ENCODE measurements at places on chromosomes 11 and 22.

- DNase-seq, result no peak
Observed at GRCh38 chr22:18103527-18104269, 6.9 kb upstream of the TUBA8 start.

DNA sequence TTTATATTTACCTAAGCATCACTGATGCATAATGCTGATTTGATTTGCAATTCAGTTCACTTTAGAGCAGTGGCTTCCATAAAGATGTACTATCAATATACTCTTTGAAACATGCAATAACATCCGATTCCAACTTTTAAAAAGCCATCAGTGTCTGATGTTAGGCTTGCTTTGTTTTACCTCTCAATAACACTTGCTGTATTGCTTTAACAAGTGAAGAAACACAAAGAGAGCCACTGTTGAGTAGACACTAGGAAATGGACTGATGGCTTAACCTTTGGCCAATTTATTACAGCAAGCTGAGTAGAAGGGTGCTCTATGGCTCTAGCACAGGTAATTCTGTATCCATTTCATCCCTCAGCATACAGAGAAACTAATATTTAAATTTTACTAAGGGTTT lies 122.1 kb downstream of the FCHSD2 start:
- peak; percentile 40 for DNase-seq

GRCh38 chr11:35803115-35803514 lies 140.5 kb downstream of the TRIM44 start:
- no peak for DNase-seq

GRCh38 chr11:47264521-47264920 lies 5.4 kb upstream of the MADD start:
- DNase-seq, result no peak

- DNase-seq, result no peak
Observed at GRCh38 chr11:57092028-57092698, 89.6 kb upstream of the LRRC55 start.

- no peak for DNase-seq
Observed at GRCh38 chr22:46004105-46004866, 27.3 kb upstream of the WNT7B start.

DNA sequence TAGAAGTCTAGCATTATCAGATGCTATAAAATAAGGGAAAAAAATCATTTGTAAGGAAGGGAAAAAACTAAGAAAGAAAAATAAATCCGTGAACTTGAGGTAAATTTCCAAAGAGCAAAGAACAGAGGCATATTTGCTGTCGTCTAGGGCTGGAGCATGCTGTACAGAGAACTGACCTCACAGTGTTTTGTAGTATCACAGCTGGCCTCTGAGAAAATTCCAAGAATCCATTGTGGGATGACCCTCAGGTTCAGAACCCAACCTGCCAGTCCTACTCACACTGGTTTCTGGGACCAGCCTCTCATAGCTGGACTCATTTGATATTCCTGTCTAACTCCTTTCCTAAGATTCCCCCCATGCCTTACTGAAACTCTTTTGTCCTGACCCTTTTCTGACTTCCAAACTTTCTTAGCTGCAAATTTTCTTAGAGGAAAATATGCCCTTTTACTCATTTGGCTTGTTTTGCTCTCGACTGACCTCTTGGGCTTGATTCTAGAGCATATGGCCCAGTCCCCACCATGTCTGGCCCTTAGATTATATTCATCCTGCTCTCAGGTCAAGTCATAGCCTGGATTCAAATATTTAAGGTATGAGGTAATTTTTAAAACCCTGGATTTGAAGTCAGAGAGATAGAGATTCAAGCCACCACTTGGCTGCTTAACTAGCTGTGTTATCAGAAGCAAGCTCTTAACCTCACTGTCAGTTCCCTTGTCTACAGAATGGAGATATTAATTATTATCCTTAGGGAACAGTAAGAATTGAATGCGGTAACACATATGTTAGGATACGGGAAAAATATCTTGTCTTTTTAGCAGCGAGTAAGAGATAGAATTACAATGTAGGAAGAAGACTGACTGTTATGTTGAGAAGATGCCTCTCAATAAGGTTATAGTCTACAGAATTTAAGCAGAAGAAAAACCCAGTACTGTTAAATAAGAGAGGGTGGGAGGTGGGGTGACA lies 89.7 kb upstream of the KCNA4 start:
- DNase-seq, result no peak

DNA sequence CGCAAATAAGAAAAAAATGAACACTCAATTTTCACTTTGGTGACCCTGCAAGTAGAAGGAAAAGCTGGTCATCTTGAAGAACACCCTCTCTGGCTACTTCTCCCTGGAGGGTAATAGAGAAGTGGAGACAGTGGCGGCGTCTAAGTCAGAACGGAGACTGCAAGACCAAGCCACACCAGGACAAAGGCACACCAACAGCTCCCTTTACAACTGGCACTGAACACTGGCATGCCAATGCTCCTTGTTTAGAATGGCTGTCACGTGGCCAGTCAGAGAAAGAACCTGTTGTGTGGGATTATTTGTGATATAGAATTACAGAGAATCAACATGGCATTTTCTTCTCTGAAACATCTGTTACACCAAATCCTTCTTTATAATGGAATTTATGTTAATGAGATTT lies 61.3 kb upstream of the YPEL1 start:
- peak; percentile 88 for DNase-seq

- DNase-seq, result no peak
Observed at GRCh38 chr22:29973269-29973668, 90.3 kb downstream of the MTMR3 start.

GRCh38 chr22:41596776-41597634 lies 7.4 kb upstream of the PMM1 start:
- DNase-seq, result peak; percentile 82

DNA sequence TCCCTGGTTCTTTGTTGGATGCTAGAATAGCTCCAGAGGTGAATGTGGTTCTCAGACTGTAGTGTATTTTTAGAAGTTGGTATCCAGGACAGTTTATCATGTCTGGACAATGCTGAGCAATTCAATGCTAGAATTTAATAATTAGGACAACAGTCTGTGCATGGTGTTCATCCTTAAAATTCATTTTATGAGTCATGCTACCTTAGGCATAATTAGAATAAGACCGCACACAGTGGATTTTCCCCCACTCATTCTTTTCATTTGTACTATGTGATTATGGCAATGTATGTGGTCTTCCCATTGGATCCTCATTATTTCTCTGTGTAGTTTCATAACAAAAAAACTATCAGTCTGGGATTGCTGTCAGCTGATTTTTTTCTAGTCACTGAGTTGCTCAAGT lies 196.7 kb downstream of the ARHGAP42 start:
- DNase-seq, result no peak

GRCh38 chr22:17880020-17880419 lies 105.8 kb upstream of the BID start:
- no peak for DNase-seq

- peak; percentile 74 for DNase-seq
Observed at GRCh38 chr11:120912504-120912903, 111.4 kb upstream of the TBCEL start.

DNA sequence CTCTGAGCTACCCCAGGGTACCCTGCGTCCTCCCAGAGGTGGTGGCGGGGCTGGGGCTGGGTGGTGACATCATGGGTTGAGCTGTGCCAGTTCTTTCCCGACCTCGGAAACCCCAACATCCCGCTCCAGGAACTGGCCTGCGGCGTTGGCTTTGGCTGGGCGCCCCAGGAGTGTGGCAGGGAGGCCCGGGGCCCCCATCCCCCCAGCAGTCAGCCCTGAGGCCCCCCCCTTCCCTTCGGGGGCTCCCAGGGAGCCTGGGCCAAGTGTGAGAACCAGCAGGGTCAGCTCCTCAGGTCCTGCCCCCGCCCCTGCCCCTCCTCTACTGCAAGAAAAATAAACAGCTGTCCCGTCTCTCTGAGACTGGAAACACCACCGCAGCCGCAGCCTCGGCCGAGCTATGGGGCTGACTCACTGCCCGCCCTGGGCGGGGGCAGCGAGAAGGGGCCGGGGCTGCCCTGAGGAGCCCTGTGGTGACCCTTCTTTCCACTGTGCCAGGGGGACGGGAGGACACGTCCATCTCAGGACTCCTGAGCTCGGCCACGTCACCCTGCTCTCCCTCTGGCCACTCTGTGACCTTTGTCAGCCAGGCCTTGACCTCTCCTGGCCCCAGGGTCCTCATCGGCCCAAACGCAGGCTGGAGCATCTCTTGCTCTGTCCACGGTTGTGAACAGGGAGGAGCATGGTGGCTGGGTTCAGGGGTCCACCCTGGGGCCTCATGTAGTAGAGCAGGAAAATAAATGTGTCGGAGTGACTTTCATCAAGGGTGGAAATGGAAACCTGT lies 73.4 kb downstream of the WNT7B start:
- DNase-seq, result no peak

- DNase-seq, result no peak
Observed at GRCh38 chr11:45259592-45259991, 26.5 kb downstream of the SYT13 start.

GRCh38 chr11:86978756-86979608 lies 23.8 kb upstream of the FZD4 start:
- no peak for DNase-seq

- no peak for DNase-seq
Observed at GRCh38 chr11:15568440-15568839, 453.7 kb downstream of the INSC start.

GRCh38 chr11:80297858-80298632 lies 857.2 kb upstream of the TENM4 start:
- DNase-seq, result no peak

DNA sequence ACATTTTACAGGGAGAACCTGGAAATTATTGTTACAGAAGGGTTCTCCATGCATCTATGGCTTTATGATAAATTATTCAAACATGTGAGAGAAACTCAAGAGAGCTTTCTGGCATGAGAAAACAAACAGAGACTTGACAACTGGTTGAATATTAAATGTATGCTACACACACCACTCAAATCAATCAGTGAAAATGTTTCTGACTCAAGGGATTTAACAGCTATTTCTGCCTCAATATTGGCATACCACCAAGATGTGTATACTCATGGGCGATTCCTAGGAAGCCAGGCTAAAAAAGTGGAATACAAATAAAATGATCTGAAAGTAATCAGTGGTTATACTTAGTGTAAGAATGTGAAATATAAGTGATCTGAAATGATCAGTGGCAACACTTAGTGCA lies 15.8 kb upstream of the OR51T1 start:
- DNase-seq, result no peak

DNA sequence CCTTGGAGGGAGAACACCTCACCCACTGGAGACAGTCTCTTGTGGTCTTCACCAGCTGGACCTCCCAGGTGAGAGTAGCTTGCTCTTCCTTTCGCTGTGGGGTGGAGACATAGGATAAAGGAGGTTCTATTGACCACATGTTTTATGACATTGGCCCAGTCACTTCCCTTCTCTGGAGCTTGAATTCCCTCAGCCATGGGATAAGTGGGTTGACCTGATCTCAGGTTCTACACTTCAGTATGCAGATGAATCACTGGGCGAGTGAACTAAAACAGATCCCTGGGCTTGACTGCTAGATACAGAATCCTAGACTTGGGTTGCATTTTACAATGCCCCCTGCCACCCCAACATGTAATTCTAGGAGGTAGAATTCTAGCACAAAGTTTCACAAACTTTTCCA lies 54.8 kb upstream of the PRSS23 start:
- DNase-seq, result no peak
